Naive thymus-derived CD4-positive, alpha-beta T cell (primary cell): ENCODE measurements at places on chromosomes 5 and 9. TPM values are rescaled to one million over a fixed set of nuclear protein-coding genes. Genes with fewer than 3 reads are reported as not detected.

Gene AFF4
- polyA plus RNA-seq: 30.6 TPM

Gene TMEM174
- polyA plus RNA-seq: not detected

GRCh38 chr9:130952065-130952762, 13.2 kb upstream of the FIBCD1 start:
- no peak for DNase-seq
- H3K27ac ChIP-seq: no peak overlapping the region
- no peaks in the 10 kb centered on the region for H3K4me1 ChIP-seq
- no peaks in the 10 kb centered on the region for H3K27me3 ChIP-seq
- H3K36me3 ChIP-seq: no peaks in the 10 kb centered on the region

- no peaks in the 10 kb centered on the region for H3K36me3 ChIP-seq
- no peak overlapping the region for H3K27ac ChIP-seq
- no peaks in the 10 kb centered on the region for H3K27me3 ChIP-seq
- H3K4me3 ChIP-seq: no peak overlapping the region
- DNase-seq: no peak
These were observed 18.2 kb upstream of the SLC30A5 start for GRCh38 chr5:69075522-69076179.

- no peak overlapping the region for H3K27ac ChIP-seq
- no peaks in the 10 kb centered on the region for H3K4me1 ChIP-seq
- no peaks in the 10 kb centered on the region for H3K36me3 ChIP-seq
- DNase-seq: no peak
- no peaks in the 10 kb centered on the region for H3K27me3 ChIP-seq
These were observed 29.3 kb upstream of the SPDL1 start for GRCh38 chr5:169554251-169554650.

DNA sequence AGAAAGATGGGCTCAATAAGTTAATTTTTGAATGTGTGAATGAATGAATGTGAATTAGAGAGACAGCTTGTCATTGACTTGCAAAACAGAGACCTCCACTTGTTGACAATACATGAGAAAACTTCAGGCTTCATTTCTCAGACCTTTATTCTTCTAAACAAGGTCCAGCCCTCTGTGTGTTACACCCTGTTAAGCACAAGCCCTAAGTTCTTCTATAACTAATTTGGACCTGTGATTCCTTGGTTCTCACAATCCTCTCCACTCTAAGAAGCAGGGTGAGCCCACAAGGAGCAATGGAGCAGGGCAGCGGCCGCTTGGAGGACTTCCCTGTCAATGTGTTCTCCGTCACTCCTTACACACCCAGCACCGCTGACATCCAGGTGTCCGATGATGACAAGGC, at the start of gene TMEM174:
TMEM174 (plus strand) TSS at position 243 of the 400 bp plus-strand sequence; CDS start at position 294, 51 bp downstream.
- H3K27ac ChIP-seq: no peak within 1 kb of the TSS
- H3K36me3 ChIP-seq: no peaks in the 10 kb centered on the region
- H3K4me3 ChIP-seq: no peak within 1 kb of the TSS

Gene AGXT2
- not detected for polyA plus RNA-seq

DNA sequence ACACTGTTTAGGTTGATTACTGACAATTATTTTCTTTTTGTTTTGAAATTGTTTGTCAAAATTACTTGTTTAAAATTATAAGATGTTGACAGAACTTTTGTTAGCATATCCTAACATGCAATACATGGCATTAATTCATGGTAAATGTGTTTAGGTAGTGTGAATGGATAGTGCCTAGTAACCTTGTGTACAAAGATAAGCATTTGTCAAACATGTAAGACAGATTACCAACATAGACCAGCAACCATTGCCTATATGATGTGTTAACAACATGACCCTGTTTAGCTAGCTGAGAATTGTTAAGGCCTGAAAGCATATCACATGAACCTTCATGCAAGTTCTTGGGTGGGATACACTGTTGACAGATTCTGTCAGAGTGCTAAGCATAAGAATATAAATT, 13.4 kb downstream of the MAN2A1 start:
- no peak for DNase-seq
- no peaks in the 10 kb centered on the region for H3K36me3 ChIP-seq
- no peak overlapping the region for H3K4me3 ChIP-seq
- no peak overlapping the region for H3K27ac ChIP-seq

Gene PCDHB6
- not detected for polyA plus RNA-seq

Gene PDE8B
- polyA plus RNA-seq: 0.02 TPM

DNA sequence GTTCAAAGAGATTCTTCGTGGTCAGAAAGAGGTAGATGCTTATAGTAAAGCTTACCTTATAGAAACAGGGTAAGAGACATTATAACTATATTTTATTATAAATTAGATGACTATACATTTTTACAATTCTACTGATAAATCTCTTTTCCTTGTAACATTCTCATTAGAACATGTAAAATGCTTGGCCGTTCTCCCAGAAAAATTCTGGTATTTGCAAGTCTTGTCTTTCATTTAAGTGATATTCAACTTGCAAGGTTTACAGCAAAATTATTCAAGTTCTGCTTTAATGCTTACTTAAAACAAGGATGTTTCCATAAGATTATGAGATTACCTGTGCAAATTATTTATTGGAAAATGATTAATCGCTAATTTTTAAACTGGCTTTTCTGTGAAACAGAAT, 41.3 kb upstream of the CDH18 start:
- H3K27me3 ChIP-seq: no peaks in the 10 kb centered on the region
- H3K4me1 ChIP-seq: no peaks in the 10 kb centered on the region
- no peaks in the 10 kb centered on the region for H3K36me3 ChIP-seq
- no peak overlapping the region for H3K27ac ChIP-seq
- no peak for DNase-seq

Gene QRFP
- not detected for polyA plus RNA-seq

Gene ANKRD34B
- not detected for polyA plus RNA-seq

GRCh38 chr5:68744206-68744605, 349.6 kb upstream of the SLC30A5 start:
- no peak overlapping the region for H3K4me3 ChIP-seq
- H3K27me3 ChIP-seq: no peaks in the 10 kb centered on the region
- no peak overlapping the region for H3K27ac ChIP-seq
- H3K4me1 ChIP-seq: no peaks in the 10 kb centered on the region

DNA sequence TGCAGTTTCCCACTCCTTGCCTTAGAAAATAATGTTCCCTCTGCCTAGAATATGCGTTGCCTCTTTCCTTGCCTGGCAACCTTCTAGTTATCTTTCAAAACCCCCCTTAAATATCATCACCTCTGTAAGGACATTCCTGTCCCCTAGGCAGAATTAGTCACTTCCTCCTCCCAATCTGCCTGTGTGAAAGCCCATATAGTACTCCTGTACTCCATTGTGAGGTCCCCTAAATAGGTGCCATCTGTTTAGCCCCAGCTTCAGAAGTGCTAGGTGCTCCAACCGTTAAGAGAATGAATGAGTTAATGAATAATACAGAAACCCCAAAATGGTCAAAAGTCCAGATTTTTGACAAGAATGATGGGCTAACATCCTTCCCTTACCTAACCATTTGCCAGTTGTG, 181.4 kb downstream of the GDNF start:
- H3K4me3 ChIP-seq: no peak overlapping the region
- DNase-seq: no peak
- H3K36me3 ChIP-seq: no peaks in the 10 kb centered on the region
- no peak overlapping the region for H3K27ac ChIP-seq
- H3K4me1 ChIP-seq: no peaks in the 10 kb centered on the region

- H3K4me3 ChIP-seq: no peak overlapping the region
- no peaks in the 10 kb centered on the region for H3K27me3 ChIP-seq
These were observed 52.6 kb upstream of the FANCC start for GRCh38 chr9:95370064-95370463.
